Stimulated activated CD4-positive, alpha-beta T cell treated with anti-CD3 and anti-CD28 coated beads, Interleukin-15, amount 100 ng/mL, for 1 hour (primary cell): ENCODE measurements at places on chromosomes 11 and 22.

GRCh38 chr11:107247167-107247861 is 210.3 kb downstream of the CWF19L2 start:
- DNase-seq: no peak

- DNase-seq: no peak
Measured at GRCh38 chr11:5285703-5286340, 15.9 kb downstream of the OR51B4 start.

DNA sequence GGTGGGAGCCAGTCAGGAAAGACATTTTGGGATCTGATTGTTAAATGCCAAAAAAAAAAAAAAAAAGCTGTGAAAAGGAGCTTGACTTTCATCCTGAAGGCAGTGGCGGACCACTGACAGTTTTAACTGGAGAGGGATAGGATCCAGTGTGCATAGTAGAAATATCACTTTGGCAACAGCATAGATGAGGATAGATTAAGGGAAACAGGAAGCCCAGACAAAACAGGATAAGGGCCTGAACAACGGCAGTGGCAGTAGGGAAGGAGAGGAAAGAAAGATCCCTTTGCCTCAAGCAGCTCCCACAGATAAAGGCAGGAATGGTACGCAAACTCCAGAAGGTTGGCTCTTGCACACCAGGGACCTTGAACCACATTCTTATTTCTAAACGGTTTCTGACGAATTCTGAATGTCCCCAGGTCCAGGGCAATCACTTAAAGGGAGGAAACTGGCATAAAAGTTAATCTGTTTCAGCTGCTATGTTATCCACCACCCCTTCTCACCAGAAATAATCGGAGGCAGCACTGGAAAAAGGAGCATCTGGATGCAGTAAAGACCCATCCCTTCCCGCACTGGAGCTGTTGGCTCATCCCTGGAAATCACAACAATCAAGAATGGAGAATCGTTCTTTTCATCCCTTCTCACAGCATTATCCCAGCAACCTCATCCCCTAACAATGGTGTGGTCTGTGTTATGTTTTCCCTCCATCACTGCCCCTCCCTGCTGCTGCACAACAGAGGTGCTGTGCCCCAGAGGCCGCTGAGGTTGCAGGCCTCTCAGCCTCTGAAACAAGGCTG is 99.1 kb downstream of the GAB2 start:
- no peak for DNase-seq

DNA sequence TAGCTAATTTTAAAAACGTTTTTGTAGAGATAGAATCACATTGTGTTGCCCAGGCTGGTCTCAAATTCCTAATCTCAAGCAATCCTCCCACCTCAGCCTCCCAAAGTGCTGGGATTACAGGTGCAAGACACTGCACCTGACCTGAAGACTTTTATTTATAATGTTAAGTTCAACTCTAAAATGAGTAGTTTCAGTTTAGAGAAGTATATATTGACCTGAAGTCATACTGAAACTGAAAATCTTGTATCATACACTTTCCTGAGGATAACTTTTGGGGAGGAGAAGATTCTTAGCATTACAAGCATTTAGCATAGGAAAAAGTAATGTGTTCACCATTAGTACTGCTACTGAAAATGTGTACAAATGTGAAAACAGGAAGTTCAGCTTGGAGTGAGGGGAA is 249.3 kb downstream of the CASP12 start:
- DNase-seq: no peak

DNA sequence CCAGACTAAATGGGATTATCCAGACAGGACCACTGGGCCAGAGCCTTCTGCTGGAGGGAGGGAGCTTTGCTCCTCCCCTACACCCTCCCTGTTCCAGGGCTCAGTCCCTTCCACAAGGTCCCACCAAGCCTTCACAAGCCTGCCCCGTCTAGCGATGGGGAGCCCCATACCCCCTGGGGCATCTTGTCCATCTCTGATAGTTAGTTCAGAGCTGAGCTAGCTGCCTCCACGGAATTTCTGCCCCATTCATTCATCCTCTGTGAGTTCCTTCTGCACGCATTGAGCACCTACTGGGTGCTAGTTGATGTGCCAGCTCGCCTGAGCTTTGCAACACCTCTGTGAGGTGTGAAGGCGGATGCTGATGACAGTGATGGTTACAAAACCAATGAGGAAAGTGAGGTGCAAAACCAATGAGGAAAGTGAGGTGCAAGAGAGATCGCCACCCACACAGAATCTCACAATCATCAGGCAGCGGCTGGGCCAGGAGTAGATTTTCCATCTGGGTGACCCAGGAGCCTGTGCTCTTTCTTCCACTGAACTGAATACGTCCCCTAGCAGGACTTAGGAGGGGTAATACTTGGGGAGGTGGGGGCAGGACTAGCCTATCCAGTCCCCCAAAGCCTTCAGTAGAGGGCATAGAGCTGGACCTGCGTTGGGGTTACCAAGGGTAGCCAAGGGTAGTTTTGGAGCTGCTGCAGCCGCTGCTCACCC is 21.5 kb upstream of the CBX7 start:
- no peak for DNase-seq

- DNase-seq: no peak
Measured at GRCh38 chr11:90309693-90310092, 86.8 kb upstream of the CHORDC1 start.

DNA sequence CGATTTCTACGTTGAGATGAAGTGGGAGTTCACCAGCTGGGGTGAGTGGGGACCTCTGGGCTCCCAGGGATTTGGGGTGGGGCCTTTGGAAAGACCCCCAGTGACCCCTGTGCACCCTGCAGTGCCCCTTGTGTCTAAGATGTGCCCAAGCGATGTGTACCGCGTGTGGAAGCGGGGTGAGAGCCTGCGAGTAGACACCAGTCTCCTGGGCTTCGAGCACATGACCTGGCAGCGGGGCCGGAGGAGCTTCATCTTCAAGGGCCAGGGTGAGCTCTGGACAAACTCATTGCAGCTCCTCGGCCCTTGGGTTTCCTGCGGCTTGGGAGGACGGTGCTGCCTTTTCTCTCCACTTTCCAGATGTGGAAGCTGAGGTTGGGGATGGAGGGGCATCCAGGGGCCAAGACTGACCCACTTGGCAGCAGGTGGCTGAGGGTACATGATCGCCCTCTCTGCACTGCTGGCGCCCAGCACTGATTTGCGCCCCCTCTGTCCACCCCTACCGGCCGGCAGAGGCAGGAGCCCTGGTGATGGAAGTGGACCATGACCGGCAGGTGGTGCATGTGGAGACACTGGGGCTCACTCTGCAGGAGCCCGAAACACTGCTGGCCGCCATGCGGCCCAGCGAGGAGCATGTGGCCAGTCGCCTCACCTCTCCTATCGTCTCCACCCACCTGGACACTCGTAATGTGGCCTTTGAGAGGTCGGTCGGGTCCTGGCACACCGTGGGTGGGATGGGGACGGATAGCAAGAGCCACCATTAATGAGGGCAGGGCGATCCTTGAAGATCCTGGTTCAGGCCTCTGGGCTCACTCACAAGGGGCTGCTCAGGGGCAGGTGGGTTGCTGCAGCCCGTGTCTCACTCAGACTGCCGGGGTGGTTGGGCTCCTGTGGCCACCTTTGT is 2.6 kb downstream of the ANKRD13D start:
- no peak for DNase-seq

- DNase-seq: peak; percentile 37
Measured at GRCh38 chr22:35539910-35540594, 579 bp upstream of the RASD2 start.

GRCh38 chr11:27383645-27384044 is 20.6 kb upstream of the CCDC34 start:
- DNase-seq: no peak

GRCh38 chr11:131186629-131187101 is 183.8 kb upstream of the NTM start:
- no peak for DNase-seq

GRCh38 chr11:117510646-117511045 is 183.0 kb downstream of the CEP164 start:
- DNase-seq: no peak
